Gastrocnemius medialis (tissue), 4 donors: ENCODE measurements at places on chromosomes 3 and 15.

- DNase-seq, result no peak
Measured at GRCh38 chr3:194163697-194164096, 27.7 kb downstream of the HES1 start.

- no peak for DNase-seq
Measured at GRCh38 chr3:177245250-177245649, 48.0 kb upstream of the TBL1XR1 start.

DNA sequence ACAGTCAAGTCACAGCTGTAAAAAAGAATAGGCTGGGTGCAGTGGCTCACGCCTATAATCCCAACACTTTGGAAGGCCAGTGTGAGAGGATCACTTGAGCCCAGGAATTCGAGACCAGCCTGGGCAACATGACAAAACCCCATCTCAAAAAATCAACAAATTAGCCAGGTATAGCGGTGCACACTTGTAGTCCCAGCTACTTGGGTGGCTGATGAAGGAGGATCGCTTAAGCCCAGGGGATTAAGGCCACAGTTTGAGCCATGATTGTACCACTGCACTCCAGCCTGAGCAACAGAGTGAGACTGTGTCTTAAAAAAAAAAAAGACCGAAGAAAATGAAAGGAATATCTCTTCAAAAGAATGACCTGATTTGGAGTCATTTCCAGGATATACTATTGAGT lies 6.6 kb downstream of the HERC1 start:
- no peak for DNase-seq

- no peak for DNase-seq
Measured at GRCh38 chr3:109963831-109964230, 626.5 kb upstream of the DPPA4 start.

DNA sequence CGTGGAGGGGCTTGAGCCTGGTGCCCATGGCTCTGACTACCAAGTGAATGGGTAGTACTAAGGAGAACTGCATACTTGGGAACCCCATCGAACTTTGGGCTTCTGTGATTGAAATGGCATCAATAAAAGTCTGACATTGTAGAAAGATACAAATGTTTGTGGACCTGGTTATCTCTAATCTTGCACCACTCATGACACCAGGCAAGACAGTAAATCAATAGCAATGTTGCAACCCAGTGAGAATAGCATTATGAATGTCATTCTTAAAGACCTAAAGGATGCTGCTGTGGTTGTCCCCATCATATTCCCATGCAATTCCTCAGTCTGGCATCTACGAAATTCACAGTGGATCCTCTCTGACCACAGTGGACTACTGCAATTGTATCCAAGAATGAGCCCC lies 233.6 kb upstream of the LYSMD4 start:
- DNase-seq, result no peak

GRCh38 chr15:48522911-48523310 lies 122.6 kb downstream of the FBN1 start:
- no peak for DNase-seq

DNA sequence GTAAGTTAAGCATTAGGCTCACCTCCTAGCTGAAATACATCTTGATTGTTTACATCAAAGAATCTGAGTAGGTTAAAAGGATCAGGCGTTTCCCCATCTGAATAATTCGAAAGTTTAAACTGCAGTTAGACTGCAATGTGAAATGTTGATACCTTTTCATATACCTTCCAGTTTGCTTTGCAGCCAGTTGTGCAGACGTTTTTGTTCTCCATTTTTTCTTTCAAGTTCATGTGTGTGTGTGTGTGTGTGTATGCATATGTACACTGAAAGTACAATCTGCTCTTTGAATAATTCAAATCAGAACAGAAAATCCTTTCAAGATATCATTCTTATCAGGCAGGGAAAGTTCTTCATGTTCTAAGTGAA lies 2.9 kb downstream of the ITPR1 start:
- DNase-seq, result no peak

GRCh38 chr3:45362758-45363157 lies 25.6 kb upstream of the LARS2 start:
- no peak for DNase-seq

DNA sequence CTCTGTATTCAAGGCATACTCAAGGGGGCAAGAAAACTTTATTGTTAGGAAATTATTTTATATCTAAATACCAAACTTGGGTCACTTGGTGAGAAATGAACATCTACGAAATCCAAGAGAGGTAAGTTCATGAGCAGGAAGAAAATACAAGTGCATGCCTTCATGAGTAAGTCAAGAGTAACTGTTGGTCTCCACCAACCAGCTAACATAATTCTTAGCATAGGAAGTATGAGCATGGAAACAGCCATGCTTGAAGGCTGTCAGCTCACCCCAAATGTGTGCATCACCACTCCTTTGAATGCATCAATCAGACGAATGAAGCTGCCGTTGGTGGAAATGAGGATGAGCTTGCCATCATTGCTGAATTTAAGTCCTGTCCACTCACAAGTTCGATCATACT lies 13.9 kb downstream of the PPM1M start:
- no peak for DNase-seq

- DNase-seq, result no peak
Measured at GRCh38 chr3:75894234-75894633, 108.9 kb upstream of the ZNF717 start.

- no peak for DNase-seq
Measured at GRCh38 chr3:189531271-189531670, 99.9 kb upstream of the TP63 start.

DNA sequence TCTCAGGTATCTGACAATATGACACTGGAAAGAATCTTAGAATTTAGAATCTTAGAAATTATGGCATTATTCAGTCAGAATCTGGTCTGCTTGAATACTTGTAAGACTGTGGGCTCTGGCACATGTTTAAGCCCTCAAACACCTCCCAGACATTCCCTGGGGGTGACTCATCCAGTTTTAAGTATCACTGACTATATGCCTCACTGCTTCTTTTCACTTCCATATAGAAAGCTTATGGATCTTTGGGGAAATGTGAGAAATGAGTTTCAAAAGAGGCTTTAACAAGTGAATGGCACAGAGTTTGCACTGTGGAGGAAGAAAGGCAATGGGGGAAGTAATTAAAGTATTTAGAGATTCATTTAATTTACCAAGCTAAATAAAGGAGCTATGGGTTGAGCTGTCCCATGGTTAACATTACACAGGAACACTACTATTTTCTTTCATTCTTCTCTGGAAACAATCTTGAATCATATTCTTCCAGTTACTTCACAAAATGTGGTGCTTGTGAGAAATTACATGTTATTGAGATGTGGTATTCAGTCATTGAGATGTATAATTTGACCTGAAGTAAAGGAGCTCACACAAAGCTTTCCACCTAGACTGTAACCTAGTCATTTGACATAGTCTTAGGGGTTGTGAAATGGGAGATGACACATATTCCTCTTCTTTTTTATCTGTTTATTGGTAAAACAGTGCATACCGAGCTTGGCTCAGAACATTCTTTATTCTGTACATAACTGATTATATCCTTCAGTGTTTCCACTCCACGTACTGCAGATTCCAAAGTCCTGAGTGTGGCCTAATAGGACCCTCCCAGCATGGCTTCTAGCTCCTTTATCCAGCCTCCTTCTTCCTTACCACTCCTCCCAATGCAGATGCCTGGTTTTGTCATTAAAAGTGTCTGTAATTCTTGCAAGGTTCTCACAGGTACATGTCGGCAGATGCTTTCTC lies 544.6 kb upstream of the NECTIN3 start:
- no peak for DNase-seq

GRCh38 chr3:172550347-172550943 lies 27.2 kb upstream of the TNFSF10 start:
- DNase-seq, result no peak

DNA sequence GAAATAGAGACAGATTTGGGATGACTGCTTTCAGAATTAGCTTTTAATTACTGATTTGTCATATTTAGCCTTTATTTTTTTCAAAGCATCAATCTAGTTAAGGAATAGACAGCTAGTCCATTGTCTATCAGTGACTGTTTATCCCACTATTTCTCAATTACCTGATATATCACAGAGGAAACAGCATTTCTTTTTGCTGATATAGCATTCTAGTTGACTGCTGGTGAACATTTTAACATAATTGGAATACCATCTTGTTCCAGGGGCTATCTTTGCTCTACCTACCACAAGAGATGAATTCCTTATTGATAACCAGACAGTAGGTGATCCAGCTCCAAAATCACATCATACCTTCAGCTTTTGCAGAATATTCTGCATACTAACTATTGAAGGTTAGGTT lies 982.7 kb downstream of the SQOR start:
- no peak for DNase-seq
